GM03348 (cell line): ENCODE measurements at places on chromosomes 7 and 10.
A peak's percentile ranks its signal among the peaks of the same experiment; 100 is the strongest.

DNA sequence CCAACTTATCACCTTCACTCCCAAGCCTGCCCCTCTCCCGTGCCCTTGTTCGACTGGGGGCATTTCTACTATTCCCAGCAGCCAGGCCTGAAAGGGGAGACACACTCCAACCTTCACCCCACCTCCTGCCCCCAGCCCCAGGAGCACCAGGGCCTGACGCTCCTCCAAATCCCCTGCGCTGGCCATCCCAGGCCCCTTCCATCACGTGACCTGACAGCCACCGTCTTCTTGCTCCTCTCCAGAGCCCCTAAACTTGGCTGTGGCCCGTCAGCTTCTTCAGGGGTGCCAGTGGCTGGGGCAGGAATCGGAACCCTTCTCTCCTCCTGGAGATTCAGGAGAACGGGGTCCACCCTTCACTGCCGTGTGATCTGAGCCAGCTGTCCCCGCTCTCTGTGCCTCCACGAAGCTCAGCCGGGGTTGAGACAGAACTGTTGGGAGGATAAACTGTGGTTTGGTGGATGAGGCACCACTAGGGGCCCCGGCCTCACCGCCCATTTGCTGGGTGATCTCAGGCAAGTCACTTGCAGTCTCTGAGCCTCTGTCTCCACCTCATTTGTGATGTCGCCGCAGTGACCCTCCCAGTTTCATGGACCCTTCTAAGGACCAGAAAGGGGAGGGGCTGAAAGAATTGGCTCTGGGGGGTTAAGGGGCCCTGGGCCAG is 91.0 kb downstream of the MYL10 start:
- no peak for DNase-seq

GRCh38 chr7:116652793-116653192 is 19.2 kb upstream of the MET start:
- peak; percentile 9 for DNase-seq

- peak; percentile 52 for DNase-seq
Observed at GRCh38 chr7:149772241-149772955, 990 bp downstream of the ZNF467 start.

DNA sequence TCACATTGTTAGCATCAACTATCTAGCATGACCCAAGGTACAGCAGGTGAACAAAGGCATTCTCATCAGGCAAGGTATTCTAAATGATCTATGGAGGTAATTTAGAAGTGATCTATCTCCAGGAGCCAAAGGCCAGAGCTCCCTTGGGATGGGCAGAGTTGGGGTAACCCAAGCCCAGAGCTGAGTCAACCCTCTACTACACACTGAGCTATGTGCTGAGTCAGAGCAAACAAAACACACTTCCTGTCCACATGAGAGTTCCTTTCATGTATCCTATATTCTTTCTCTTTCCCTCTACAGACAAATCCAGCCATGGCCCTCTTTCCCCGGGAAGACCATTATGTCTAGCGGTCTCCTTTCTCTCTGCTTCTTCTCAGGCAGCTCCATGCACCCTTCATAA is 68.2 kb upstream of the AGK start:
- DNase-seq: no peak

GRCh38 chr10:80484243-80484642 is 30.1 kb downstream of the TSPAN14 start:
- DNase-seq: no peak
